ENCODE measurements at places on chromosomes 3 and 15.

DNA sequence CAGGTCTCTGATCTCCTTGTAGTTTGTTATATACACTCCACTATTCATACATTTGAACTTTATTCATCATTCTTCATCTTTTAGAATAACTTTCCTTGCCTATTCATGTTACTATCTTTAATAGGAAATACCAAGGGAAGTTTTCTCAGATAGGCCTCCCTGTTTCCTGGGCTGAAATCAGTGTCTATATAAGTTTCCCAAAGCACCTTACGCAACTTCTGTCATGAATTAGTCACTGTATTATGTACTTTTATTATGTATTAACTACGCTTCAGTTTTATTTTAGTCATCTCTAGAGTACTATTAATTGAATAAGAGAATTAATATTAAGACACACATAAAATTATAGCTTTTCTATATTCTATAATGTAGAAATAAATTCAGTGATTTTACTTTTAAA is 1481.5 kb downstream of the OTOL1 start:
- DNase-seq, result no peak

GRCh38 chr3:33975463-33975862 is 177.0 kb downstream of the PDCD6IP start:
- DNase-seq, result no peak

- no peak for DNase-seq
Measured at GRCh38 chr15:95286352-95286880, 1044.1 kb upstream of the NR2F2 start.

- DNase-seq, result no peak
Measured at GRCh38 chr3:16432714-16433113, 80.8 kb downstream of the RFTN1 start.

DNA sequence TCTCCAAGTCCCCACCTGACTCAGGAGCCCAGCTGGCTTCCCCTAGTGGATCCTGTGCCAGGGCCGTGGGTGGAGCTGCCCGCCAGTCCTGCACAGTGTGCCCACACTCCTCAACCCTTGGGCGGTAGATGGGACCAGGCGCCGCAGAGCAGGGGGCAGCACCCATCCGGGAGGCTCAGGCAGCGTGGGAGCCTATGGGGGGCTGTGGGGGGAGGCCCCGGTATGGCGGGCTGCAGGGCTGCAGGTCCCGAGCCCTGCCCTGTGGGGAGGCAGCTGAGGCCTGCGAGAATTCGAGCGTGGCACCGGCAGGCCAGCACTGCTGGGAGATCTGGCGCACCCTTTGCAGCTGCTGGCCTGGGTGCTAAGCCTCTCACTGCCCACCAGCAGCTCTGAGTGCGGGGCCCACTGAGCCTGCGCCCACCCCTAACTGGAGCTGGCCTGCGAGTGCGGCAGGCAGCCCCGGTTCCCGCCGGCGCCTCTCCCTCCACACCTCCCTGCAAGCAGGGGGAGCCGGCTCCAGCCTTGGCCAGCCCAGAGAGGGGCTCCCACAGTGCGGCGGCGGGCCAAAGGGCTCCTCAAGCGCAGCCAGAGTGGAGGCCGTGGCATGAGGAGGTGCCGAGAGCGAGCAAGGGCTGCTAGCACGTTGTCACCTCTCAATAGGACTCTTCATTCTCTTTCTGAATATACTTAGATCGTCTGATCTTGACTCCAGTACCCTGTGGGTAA is 64.0 kb downstream of the TMEM212 start:
- DNase-seq, result no peak

DNA sequence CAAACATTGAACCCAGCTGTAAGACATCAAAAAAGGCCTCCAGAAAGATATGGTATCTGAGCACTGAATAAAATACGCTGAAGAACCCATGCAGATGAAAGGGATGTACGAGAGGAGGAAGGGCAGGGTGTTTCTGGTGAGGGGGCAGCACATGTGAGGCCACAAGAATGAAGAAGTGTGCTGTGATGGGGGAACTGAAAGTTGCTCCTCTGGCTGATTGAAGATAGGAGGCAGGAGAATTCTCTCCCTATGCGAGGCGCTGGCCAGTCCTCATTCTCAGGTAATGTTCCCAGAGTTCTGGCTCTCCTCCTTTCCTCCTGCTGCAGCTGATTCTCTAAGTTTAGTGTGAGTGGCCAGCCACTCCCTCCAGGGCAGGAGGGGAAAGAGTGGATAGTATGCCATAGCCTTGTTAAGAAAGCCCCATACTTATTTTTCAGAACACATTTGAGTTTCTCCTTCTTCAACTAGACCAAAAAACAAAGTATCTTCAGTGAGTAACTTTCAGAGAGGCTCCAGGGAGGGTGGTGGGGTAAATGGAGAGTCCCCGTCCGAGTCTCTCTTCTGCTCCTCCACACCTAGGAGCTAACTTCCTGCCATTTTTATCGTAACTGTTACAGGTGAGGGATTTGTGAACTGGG is 26.9 kb upstream of the MYO1E start:
- peak; percentile 4 for DNase-seq
